Skin of body (tissue), 3 donors: ENCODE measurements at places on chromosomes 13 and 19. TPM values are rescaled to one million over a fixed set of nuclear protein-coding genes. Genes with fewer than 3 reads are reported as not detected.

DNA sequence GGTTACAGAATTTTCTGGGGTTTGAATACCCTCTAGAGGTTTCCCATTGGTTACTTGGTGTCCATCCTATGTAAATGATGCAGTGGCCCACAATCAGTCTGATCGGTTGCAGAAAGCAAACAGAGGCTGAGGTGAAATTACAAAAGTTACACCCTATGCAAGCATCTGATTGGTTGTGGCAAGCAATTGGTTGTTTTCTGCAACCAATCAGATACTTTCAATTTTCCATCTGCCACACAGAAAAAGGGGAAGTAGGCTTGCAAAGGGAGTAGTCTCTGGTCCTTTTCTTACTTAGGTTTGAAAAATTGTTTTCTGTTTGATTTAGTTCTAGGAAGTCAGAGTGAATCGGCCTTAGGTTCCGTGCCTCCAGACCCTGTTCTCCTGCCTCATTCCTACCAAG lies 93.1 kb downstream of the WTIP start:
- DNase-seq, result no peak

DNA sequence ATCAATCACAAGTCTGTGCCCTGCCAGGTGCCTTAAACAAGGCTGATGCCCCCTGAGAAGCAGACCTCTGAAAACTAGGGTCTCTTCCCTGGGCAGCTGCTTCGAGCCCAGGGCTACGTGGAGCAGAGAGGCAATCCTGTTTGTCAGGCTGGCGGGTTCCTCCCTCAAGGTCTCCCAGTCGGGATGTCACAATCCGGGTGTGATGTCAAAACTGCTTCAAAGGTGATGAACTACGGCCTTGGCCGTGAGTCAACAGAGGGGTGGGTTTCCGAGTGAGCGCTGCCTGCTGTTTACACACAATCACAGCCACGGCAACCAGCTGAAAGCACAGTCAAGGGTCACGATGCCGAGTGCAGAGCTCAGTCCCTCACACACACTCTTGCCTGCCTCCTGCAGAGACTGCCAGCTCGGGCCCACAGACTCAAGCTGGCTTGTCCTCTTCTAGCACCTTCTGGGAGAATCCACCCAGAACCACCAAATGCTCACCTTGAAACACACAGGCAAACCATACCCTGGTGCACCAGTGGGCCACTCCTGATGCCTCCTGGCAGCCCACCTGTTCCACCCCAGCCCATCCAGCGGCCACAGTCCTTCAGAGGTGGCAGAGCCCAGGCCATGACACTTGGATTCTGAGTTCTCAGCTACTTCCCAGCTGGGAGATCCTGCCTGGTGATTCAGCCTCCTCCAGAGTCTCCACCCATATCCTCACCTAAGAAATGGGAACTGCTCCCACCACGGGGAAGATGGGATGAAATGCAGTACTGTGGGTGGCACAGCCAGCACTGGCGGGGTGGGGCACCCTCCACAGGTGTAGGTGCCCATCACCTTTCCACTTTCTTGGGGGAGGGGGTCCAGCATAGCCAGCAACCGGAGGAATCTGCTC lies 6.8 kb downstream of the ELL start:
- no peak for DNase-seq

CGB5 gene
- not detected for total RNA-seq

DNA sequence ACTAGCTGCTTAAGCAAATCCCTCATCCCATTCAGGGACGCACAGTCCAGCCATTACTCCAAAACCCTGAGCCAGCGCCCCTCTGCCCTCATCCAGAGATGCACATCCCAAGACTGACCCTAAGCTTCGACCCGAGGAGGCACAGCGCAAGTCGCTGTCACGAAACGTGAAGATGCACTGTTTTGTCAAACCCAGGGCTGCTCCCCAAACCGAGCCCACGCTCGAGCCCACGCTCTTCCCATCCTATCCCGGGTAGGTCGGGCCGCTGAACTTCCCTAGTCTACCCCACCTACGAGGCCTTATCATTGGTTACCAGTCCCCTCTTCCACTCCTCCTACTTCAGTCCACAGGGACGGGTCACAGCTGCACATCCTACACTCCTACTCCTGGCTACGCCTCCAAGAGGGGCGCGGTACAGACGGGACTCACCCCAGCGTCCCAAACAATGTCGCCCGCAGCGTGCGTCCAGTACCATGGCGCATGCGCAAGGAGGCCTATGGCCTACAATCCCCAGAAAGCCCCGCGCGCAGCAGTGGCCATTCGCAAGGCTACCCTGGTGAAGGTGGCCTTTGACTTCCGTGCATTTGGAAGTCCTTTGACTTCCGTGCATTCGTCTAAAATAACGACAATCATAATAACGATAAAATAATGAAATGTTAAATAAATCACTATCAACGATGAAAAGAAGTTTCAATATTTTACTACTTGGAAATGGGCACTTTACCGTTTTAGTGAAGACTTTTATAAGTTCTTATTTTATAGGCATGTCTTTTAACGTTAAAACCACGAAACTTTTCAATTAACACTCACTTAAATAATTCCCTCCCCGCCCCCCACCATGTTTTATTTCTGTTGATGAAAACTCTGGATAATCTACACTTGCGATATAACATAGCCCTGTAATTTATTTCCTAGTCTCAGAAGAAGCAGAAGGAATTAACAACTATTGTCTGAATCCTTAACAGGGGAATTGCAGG lies at the start of gene ZNF285:
ZNF285 (minus strand) TSS at position 470 of the 977 bp plus-strand sequence. CDS start 4,395 bp downstream, outside the sequence.
- no peak for DNase-seq

- no peak for DNase-seq
Observed at GRCh38 chr19:18863843-18864362, 32.1 kb downstream of the CERS1 start.

PSG11 gene
- total RNA-seq, result 0.10 TPM
